Activated CD8-positive, alpha-beta memory T cell treated with anti-CD3 and anti-CD28 coated beads for 48 hours (primary cell): ENCODE measurements at places on chromosomes 11 and 22.

- DNase-seq = no peak
These were observed 25.7 kb upstream of the CHKA start for GRCh38 chr11:68146704-68147474.

DNA sequence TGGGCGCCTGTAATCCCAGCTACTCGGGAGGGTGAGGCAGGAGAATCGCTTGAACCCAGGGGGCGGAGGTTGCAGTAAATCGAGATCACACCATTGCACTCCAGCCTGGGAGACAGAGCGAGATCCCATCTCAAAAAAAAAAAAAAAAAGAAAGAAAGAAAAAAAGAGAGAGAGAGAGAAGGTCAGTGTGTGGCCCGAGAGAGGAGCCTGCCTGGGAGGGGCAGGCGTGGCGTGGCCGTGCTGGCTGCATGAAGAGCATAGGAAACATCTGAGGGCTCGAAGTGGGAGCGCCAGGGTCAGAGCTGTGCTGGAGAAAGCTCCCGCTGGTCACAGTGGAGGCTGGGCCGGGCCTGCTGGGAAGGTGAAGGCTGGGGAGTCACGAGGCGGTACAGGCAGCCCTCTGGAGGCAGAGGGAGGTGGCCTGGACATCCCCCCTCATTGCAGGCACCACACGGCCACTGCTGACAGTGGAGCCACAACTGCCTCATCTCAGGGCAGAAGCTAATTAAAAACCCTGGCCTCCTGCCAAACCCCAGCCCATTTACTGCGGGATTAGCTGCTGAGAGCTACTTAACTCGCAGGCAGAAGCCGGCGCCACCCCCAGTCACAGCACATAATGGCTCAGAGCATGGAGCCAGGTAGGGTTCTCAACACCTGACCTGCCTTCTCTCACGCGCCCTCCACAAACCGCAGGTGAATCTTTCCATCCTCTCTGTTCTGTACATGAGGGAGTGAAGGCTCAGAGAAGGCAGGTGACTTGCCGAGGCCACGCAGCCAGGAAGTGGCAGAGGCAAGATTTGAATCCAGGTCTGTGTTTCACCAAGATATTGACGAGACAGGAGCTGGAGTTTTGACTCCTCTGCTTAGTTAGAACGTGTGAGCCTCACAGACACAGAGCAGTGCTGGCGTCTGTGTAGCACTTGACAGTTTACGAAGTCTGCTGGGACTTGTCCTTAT lies 32.6 kb downstream of the NFAM1 start:
- no peak for DNase-seq

GRCh38 chr11:3203221-3204043 lies 15.2 kb downstream of the MRGPRG start:
- no peak for DNase-seq

- no peak for DNase-seq
These were observed 6.8 kb upstream of the RGL4 start for GRCh38 chr22:23684026-23684425.
